ENCODE measurements at places on chromosomes 7 and 10. TPM values are rescaled to one million over a fixed set of nuclear protein-coding genes. Genes with fewer than 3 reads are reported as not detected.

The PSMC2 gene
- polyA plus RNA-seq, result 129 TPM

The CHPF2 gene
- 27.1 TPM for polyA plus RNA-seq

The DMBT1 gene
- not detected for polyA plus RNA-seq

The SCIN gene
- polyA plus RNA-seq, result 137 TPM

The CRHR2 gene
- polyA plus RNA-seq, result 0.12 TPM

The SKIDA1 gene
- polyA plus RNA-seq, result 13.2 TPM

The NAT16 gene
- 0.18 TPM for polyA plus RNA-seq

The TBC1D12 gene
- polyA plus RNA-seq, result 18.4 TPM

The TRPV5 gene
- 0.69 TPM for polyA plus RNA-seq

The COL28A1 gene
- polyA plus RNA-seq, result 68.9 TPM

The SPDYE6 gene
- not detected for polyA plus RNA-seq

The SFRP5 gene
- 0.19 TPM for polyA plus RNA-seq

The OR9A2 gene
- not detected for polyA plus RNA-seq

The DIP2C gene
- 18.8 TPM for polyA plus RNA-seq

The OSBPL3 gene
- 22.4 TPM for polyA plus RNA-seq

The MMD2 gene
- polyA plus RNA-seq, result 0.14 TPM

The HOXA11 gene
- polyA plus RNA-seq, result 32.3 TPM

The MYO1G gene
- polyA plus RNA-seq, result 0.49 TPM

The CNNM1 gene
- 2.3 TPM for polyA plus RNA-seq

The ZNF679 gene
- polyA plus RNA-seq, result not detected

The DYDC2 gene
- polyA plus RNA-seq, result 2.4 TPM

The TRIM4 gene
- polyA plus RNA-seq, result 38.0 TPM

The UNC5B gene
- polyA plus RNA-seq, result 106 TPM

The IKZF1 gene
- 2.6 TPM for polyA plus RNA-seq

The CYP2C8 gene
- polyA plus RNA-seq, result 2.8 TPM

The GIMAP4 gene
- polyA plus RNA-seq, result 20.7 TPM

The CALCR gene
- 0.57 TPM for polyA plus RNA-seq

The OPN1SW gene
- polyA plus RNA-seq, result 1.3 TPM

The SAMD9L gene
- 3.9 TPM for polyA plus RNA-seq

The SPAM1 gene
- not detected for polyA plus RNA-seq

The C10orf105 gene
- 0.17 TPM for polyA plus RNA-seq

The CTAGE8 gene
- 3.5 TPM for polyA plus RNA-seq

The NPM3 gene
- polyA plus RNA-seq, result 51.1 TPM

The SPDYE1 gene
- 0.60 TPM for polyA plus RNA-seq

The CCDC3 gene
- polyA plus RNA-seq, result 13.8 TPM

The ATRNL1 gene
- polyA plus RNA-seq, result 22.5 TPM

The EPO gene
- polyA plus RNA-seq, result not detected

The GRM3 gene
- polyA plus RNA-seq, result 0.19 TPM

The CYP3A7 gene
- polyA plus RNA-seq, result 0.66 TPM

The PDZD7 gene
- 1.9 TPM for polyA plus RNA-seq

Data from left renal pelvis (tissue), 4 donors.